ENCODE measurements at places on chromosomes 7 and 10.

- DNase-seq, result no peak
These were observed 1.6 kb upstream of the GSTO1 start for GRCh38 chr10:104253106-104253505.

- DNase-seq, result no peak
These were observed 38.1 kb downstream of the RASGEF1A start for GRCh38 chr10:43228783-43229207.

DNA sequence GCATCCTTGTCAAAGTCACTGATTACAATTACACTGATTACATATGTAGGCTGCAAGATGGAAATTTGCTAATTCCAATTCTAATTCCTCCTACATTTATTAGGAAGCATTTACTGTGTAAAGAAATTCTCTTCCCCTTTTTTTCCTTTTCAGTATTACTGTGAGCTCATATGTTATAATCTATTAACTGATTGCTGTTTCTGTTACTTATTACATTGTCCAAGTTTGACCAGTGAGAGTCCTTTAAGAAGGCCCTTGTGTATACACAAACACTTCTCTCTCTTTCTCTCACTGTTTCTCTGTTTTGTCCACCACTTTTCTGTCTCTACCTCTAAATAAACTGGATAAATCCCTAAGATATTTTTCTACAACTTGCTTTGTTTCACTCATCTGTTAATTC is 31.5 kb downstream of the PHF14 start:
- DNase-seq, result no peak

DNA sequence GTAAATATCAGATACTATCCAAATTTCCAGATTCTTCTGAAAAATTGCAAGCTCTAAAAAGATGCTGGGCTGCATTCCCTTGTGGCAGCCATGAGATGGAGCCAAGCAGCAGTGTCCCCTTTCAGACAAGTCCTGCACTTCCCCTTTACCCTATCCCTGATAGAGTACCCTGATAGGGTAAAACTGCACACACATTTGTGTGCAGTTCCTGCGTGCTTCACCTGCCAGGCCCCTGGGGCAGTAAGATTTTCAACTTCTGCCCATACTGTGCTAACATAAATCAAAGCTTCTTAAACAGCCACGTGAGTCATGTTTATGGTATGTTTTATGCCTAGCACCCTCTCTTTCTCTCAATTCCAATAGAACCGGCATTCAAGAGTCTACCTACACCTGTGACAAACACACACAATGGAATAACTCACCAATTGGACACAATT is 52.2 kb downstream of the IFIT5 start:
- peak; percentile 28 for DNase-seq

GRCh38 chr10:47261121-47261520 is 38.9 kb upstream of the GDF10 start:
- DNase-seq, result no peak

DNA sequence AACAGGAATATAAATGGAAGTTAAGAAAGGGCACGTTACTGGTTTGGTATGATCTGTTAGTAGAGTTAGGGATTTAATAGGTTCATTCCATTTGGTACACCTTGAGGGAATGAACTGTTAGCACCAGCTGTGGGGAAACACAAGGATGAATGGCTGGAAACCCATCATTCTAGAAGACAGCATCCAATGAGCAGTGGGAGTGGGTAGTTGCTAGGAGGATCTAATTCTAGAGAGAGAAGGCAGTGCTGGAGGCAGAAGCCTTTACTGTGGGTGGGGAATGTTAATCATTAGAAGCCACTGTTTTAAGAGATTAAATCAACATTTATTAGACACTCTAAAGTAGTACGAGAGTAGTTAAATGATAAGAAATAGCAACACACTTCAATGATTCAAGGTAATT is 15.5 kb upstream of the GPR15LG start:
- no peak for DNase-seq

GRCh38 chr7:152333134-152333533 is 102.7 kb downstream of the KMT2C start:
- DNase-seq, result no peak

DNA sequence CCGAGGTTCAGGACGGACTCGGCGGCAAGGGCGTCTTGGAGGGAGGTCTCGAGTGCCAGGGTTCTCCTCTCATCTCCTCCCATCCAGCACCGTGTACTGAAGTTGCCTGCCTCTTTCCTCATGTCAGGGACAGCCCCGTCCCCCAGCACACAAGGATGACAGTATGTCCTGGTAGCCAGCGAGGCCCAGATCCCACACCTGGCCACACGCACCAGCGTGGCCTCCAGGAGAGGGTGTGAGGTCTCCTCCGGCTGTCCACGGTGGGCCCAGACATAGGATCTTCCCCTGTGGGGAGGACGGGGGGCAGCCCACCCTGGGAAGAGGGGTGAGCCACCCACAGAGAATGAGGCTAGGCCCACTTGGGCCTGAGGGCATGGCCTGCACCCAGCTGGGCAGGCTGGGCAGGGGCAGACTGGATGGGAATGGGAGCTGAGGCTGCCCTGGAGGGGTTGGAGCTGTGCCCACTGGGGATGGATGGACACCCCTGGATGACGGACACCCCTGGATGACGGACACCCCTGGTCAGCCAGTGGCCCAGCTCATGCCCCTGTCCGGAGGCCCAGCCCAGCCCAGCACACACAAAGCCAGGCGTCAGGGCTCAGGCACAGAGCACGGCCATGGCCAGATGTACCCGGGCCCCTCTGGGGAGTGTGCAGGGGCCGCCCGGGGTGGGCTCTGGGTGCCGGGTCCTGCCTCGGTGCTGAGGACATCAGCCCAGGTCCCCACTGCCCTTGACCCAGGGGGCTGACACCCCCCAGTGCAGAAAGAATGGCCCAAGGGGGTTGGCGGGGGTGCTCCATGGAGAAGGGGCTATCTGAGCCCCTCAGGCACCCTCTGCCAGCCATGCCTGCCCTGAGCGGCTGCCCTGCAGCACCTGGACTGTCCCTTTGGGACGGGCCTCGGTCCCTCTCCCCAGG is 30.9 kb upstream of the CFAP46 start:
- DNase-seq, result no peak

DNA sequence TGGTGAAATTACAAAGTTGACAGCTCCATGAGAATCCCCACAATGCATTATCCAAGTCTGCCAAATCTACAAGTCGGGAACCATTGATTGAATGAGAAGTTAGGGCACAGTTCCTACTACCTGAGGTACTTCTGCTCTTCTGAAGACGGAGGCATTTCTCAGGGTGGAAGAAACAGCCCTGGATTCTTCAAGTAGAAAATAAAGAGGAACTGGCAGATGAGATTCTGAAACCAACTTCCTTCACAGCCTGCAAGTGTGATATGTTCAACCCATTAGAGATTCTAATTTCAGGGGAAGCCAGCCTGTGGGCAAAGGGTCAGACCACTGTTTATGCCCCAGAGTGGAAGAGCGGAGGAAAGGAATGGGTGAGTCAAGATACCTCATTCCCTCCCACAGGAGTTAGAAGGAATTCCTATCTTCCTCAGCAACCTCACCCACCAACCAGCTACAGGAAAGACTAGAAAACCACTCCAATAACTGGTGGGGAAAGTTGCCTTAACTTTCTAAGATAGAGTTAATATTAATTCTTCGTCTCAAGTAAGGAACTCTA is 50.5 kb upstream of the BMPER start:
- DNase-seq, result no peak

All from dermis blood vessel endothelial cell (primary cell).